ENCODE measurements at places on chromosomes 16 and 17. TPM values are rescaled to one million over a fixed set of nuclear protein-coding genes. Genes with fewer than 3 reads are reported as not detected.

DNA sequence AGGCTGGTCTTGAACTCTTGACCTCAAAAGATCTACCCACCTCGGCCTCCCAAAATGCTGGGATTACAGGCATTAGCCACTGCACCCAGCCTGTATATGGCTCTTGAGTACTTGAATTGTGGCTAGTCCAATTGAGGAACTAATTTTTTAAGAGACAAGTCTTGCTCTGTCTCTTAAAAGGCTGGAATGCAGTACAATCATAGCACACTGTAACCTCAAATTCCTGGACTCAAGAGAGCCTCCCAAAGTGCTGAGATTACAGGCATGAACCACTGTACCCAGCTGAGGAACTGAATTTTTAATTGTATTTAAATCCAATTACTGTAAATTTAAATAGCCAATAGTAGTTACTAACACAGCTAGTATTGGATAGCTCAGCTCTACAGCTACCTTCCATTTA lies 50.6 kb downstream of the MED13 start:
- no peak for DNase-seq
- H3K4me3 ChIP-seq: no peak overlapping the region
- H3K4me1 ChIP-seq: peaks cover under 1% of the 10 kb centered on the region

- H3K36me3 ChIP-seq: no peaks in the 10 kb centered on the region
- no peaks in the 10 kb centered on the region for H3K27me3 ChIP-seq
- H3K4me1 ChIP-seq: no peaks in the 10 kb centered on the region
- no peak overlapping the region for H3K27ac ChIP-seq
These were observed 122.4 kb downstream of the LAT start for GRCh38 chr16:29107299-29107698.

KRTAP4-5 gene
- not detected for total RNA-seq

CDRT4 gene
- total RNA-seq: not detected

DNA sequence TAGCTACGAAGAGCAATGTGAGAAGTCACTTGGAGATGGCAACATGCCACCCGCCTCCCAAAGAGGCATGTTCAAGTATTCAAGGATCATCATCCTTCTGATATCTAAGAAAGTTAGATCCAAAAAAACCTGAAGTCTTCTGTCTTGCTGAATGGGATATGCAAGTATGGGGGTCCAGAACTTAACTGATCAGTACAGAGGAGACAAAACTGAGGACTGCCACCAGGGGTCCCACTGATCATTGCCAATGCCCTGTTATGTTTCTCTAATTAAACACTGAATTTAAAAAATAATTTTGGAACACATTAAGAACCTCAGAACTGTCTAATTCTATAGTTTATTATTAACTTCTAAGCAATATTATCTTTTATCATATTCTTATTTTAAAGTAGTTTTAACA lies 99.7 kb downstream of the CDH8 start:
- H3K27ac ChIP-seq: no peak overlapping the region
- no peaks in the 10 kb centered on the region for H3K4me1 ChIP-seq
- DNase-seq: no peak

DNA sequence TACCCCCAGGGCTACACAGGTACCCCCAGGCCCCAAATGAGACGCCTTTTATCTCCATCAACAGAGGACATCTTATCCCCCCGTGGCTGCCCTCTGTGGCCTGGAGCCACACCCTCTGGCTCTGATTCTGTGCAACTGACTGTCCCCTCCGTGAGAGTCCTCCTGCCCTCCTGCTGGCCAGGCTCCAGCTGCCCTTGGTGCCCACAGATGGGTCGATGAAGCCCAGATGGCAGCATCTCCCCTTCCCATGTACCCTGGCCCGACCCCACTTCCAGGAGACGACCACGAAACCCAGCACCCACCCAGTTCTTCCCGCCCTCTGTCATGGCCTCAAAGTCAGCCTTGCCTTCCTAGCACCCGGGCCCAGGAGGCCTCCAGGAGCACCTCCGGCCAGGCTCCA lies 9.6 kb upstream of the KRTAP17-1 start:
- no peak for DNase-seq
- no peak overlapping the region for H3K4me3 ChIP-seq
- no peaks in the 10 kb centered on the region for H3K36me3 ChIP-seq
- no peaks in the 10 kb centered on the region for H3K27me3 ChIP-seq
- H3K4me1 ChIP-seq: no peaks in the 10 kb centered on the region

DNA sequence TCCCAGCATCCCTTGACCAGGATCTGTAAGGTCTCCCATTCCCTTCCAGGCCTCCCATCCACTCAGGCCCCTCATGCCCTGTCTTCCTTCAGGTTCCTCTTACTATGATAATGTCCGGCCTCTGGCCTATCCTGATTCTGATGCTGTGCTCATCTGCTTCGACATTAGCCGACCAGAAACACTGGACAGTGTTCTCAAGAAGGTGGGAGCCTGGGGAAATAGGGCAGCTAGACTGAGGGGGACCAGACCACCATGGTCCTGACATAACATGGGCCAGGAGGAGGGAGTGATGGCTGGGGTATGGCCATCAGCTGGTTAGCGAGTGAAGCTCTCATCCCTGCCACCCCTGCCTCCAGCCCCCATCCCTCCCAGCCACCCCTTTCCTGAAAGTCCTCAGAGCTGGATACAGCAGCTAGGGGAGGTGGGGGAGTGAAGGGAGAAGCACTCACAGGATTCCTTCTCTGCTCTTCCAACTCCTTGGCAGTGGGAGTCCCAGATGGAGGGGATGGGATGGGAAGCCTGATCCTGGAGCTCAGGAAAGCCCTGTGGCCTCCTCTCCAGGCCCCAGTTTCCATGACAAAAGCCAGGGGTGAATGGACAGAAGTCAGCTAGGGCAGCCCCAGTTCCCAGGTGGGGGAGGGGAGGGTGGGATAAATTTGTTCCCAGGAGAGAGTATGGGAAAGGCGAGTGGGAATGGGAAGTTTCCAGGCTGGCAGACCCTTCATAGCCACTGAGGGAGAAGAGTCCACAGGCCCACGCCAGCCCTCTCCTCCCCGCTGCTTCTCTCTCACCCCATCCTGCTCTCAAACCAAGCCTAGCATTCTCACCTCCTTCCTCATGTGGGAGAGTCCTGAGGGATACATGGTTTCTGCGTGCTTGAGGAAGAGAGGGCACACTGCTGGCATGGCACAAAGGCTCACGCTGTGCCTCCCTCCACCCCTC lies 2.3 kb downstream of the RND2 start:
- peaks cover 19% of the 10 kb centered on the region for H3K4me1 ChIP-seq
- DNase-seq: no peak
- H3K36me3 ChIP-seq: no peaks in the 10 kb centered on the region
- no peaks in the 10 kb centered on the region for H3K27me3 ChIP-seq
- H3K4me3 ChIP-seq: no peak overlapping the region

DNA sequence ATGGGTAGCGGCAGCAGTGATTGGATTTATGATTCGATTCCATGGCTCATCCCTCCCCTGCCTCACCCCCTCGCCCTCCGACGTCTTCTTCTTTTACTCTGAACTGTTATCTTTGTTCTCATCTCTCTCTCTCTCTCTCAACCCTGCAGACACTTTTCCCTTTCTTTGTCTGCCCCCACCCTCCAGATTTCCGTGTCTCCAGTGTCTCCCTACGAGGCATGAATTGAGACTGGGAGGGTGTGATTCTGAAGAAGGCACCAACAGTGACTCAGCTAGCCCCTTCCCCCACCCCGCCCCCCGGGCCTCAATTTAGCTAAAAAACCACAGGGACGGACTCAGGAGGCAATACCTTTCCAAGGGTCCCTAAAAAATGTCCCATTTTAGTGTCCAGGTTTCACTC lies 47.6 kb upstream of the STH start:
- H3K27ac ChIP-seq: no peak overlapping the region
- DNase-seq: no peak
- H3K4me1 ChIP-seq: peaks cover 9% of the 10 kb centered on the region
- peaks cover 45% of the 10 kb centered on the region for H3K27me3 ChIP-seq
- no peak overlapping the region for H3K4me3 ChIP-seq

DNA sequence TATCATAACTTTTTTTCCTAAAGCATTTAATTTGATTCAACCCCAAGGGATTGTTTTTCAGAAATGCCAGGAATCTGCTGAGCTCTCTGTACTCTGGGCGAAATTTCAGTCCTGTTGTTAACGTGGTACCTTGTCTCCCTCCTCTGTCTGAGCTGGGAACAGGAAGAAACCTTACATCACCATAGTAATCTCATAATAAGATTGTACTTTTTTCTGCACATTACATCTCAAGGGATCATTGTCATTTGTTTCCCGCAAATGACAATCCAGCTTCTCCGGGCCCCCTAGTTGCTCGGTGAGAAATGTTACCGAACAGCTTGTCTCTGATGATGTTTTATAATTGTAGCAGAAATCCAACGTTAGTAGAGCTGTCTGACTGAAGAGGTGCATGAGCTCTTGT lies 152.7 kb upstream of the ERCC4 start:
- no peaks in the 10 kb centered on the region for H3K27me3 ChIP-seq
- no peak overlapping the region for H3K4me3 ChIP-seq
- H3K27ac ChIP-seq: no peak overlapping the region
- no peak for DNase-seq

DNA sequence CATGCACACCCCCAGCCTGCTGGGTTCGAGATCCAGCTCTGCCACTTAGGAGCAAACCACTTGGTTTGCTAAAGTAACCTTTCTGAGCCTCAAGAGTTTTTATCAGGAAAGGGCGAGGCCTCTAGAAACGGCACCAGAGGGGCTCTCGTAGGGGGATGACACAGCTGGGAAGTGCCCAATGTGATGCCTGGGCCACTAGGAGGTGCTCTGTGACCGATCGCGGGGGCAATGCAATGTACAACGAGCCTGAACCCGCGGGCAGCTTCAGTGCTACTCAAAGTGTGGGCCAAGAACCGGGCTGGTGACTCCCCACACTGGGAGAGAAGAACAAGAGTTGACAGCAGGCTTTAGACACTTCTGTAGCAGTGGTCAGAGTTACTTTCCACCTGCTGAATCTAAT lies 9.4 kb downstream of the C16orf89 start:
- DNase-seq: peak; percentile 67
- no peaks in the 10 kb centered on the region for H3K27me3 ChIP-seq
- H3K27ac ChIP-seq: no peak overlapping the region

DNA sequence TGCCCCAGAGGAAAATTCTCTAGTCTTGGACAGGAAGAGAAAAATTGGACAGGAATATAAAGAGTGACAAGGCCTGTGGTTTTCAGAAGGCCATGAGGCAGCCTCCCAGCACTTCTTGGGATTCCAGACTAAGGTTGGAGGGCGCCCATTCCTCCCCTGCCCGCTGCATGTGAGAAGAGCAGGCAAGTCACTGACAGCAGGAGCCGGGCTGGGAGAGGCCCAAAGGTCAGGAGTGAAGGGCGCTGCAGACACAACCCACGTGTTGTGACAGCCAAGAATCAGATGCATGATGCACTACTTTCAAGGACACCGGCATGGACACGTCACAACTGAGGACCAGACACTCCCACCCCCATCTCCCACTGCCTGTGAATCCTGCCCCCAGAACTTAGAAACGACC lies 256.7 kb downstream of the CBLN1 start:
- DNase-seq: no peak
- peaks cover 12% of the 10 kb centered on the region for H3K27me3 ChIP-seq
- no peak overlapping the region for H3K4me3 ChIP-seq
- no peak overlapping the region for H3K27ac ChIP-seq
- H3K36me3 ChIP-seq: no peaks in the 10 kb centered on the region

DNA sequence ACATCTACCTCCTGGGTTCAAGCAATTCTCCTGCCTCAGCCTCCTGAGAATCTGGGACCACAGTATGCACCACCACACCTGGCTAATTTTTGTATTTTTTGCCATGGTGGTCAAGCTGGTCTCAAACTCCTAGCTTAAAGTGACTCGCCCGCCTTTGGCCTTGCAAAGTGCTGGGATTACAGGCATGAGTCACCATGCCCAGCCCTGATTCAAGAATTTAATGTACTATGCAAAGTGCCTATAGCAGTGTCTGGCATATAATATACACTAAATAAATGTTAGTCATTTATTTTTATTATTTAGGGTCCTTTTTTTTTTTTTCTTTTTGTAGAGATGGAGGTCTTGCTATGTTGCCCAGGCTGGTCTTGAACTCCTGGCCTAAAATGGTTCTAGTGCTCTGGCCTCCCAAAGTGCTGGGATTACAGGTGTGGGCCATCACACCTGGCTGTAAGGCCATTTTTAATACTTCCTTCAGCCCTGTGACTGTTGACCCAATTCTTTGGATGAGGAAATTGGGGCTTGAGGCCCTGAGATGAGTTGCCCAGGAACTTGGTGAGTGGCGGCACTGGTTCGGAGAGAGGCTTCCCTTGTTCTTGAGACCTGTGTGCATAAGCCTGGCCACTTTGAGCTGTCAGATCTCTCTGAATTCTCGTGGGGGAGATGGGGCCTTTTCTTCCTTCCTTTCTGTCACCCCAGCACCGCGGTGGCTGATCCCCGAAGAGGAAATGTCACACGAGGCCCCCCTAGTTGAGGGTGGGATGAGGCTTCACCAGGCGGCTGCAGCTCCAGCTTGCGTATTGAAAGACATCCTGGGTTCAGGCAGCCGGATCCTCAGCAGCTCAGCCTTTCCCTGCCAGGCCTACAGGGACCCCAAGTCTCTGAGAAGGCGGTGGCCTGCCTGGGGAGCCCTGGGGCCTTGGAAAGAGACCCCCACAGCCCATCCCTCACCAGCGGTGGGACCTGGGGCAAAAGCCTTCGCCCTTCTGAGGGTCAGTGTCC lies 38.7 kb downstream of the LAT start:
- no peak for DNase-seq
- no peaks in the 10 kb centered on the region for H3K36me3 ChIP-seq
- peaks cover 33% of the 10 kb centered on the region for H3K27me3 ChIP-seq
- H3K27ac ChIP-seq: no peak overlapping the region
- no peak overlapping the region for H3K4me3 ChIP-seq

- no peak for DNase-seq
- no peak overlapping the region for H3K4me3 ChIP-seq
- no peaks in the 10 kb centered on the region for H3K27me3 ChIP-seq
- no peak overlapping the region for H3K27ac ChIP-seq
- no peaks in the 10 kb centered on the region for H3K36me3 ChIP-seq
These were observed 38.2 kb downstream of the COPRS start for GRCh38 chr17:31820691-31821435.

MT1M gene
- total RNA-seq: 11.6 TPM

- H3K27ac ChIP-seq: no peak overlapping the region
- peaks cover 6% of the 10 kb centered on the region for H3K4me1 ChIP-seq
- no peaks in the 10 kb centered on the region for H3K27me3 ChIP-seq
- DNase-seq: no peak
- H3K4me3 ChIP-seq: no peak overlapping the region
These were observed 53.0 kb downstream of the GPRC5B start for GRCh38 chr16:19831678-19832077.

All from stomach (tissue), 19 donors.